Central memory CD4-positive, alpha-beta T cell (primary cell): ENCODE measurements at places on chromosomes 1 and 21.
A peak's percentile ranks its signal among the peaks of the same experiment; 100 is the strongest.

GRCh38 chr1:158353303-158354075 lies at the start of gene CD1E:
Gene CD1E (plus strand): TSS chr1:158353894. CDS start chr1:158353989, 95 bp downstream.
- no peak for DNase-seq

GRCh38 chr1:167092653-167093052 lies 1.2 kb upstream of the STYXL2 start:
- no peak for DNase-seq

- DNase-seq, result no peak
These were observed 44.6 kb downstream of the WASF2 start for GRCh38 chr1:27445177-27445936.

DNA sequence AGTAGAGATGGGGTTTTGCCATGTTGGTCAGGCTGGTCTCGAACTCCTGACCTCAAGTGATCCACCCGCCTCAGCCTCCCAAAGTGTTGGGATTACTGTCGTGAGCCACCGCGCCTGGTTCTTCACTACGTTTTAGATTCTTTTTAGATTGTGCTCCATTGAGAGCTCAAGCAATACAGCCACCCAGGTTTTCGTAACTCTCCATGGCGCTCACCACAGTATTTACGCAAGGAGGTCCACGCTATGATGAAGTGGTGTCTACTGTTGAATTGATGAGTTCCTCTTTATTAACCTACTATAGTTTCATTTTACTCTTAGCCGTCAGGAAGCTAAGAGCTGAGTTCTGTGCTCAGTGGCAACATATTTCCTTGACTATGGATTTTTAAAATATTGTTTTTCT lies 1.8 kb upstream of the KIF1B start:
- no peak for DNase-seq

DNA sequence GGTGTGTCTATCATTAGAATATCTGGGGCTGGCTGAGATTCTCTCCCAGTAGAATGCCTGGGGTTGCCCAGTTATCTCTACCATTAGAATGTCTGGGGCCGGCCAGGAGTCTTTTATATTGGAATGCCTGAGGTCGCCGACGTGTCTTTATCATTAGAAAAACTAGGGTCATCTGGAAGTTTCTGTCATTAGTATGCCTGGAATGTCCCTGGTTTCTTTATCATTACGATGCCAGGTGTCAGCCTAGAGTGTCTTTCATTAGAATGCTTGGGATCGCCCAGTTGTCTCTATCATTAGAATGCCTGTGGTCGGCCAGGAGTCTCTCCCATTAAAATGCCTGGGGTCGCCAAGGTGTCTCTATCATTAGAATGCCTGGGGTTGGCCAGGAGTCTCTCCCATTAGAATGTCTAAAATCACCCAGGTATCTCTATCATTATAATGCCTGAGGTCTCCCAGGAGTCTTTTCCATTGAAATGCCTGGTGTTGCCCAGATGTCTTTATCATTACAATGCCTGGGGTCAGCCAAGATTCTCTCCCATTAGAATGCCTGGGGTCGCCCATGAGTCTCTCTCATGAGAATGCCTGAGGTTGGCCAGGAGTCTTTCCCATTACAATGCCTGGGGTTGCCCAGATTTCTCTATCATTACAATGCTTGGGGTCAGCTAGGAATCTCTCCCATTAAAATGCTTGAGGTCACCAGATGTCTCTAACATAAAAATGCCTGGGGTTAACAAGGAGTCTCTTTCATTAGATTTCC lies 53.2 kb downstream of the RNF187 start:
- DNase-seq, result no peak

- DNase-seq, result no peak
These were observed at the start of gene RGS18 for GRCh38 chr1:192158181-192158580. Gene RGS18 (plus strand): TSS chr1:192158462. CDS start chr1:192158638, 176 bp downstream.

DNA sequence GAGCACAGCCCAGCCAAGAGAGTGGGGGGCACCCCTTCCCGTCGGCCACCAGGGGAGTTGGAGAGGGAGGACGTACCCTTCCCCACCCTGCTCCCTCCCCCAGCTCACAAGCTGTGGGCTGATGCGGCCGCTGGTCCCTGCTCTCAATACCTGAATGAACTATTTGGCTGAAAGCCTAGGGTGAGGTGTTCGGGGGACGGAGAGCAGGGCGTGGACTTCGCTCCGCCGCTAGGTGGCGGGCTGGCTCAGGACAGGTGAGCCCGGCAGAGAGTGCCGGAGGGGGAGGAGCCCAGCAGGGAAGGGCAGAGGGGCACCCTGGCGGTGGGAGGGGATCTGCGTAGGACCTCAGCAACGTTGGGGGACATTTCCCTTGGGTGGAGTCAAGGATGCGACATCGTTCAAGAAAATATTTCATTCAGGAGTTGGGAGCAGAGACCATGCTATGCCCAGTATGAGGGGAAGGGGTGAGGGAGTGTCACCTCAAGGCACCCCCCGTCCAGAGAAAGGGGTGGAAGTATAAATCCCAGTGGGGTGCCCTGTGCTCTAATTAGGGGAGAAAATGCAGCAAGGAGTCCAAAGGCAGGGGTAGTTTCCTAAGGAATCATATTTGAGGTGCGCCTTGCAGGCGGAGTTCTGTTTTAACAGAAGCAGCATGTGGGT lies 12.0 kb upstream of the RHBG start:
- peak; percentile 49 for DNase-seq

GRCh38 chr1:92791487-92792066 lies 6.7 kb upstream of the EVI5 start:
- DNase-seq, result no peak

DNA sequence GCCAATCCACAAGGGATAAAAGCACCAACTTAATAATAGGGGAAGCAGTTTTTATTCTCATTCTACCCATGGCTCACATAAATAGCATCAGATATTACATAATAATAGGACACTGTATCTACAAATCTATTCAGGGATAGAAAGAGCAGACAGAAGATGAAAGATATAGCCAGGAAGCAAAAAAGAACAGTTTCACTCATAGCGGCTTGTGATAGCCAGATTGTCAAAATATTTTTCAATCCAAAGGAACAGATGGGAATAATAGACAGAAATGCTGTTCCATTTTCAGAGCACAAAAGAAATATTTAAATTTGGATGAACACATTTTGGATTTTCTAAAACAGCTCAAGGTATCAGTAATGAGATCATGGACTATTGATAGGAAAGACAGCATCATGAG lies 232.5 kb upstream of the GREM2 start:
- DNase-seq, result no peak

DNA sequence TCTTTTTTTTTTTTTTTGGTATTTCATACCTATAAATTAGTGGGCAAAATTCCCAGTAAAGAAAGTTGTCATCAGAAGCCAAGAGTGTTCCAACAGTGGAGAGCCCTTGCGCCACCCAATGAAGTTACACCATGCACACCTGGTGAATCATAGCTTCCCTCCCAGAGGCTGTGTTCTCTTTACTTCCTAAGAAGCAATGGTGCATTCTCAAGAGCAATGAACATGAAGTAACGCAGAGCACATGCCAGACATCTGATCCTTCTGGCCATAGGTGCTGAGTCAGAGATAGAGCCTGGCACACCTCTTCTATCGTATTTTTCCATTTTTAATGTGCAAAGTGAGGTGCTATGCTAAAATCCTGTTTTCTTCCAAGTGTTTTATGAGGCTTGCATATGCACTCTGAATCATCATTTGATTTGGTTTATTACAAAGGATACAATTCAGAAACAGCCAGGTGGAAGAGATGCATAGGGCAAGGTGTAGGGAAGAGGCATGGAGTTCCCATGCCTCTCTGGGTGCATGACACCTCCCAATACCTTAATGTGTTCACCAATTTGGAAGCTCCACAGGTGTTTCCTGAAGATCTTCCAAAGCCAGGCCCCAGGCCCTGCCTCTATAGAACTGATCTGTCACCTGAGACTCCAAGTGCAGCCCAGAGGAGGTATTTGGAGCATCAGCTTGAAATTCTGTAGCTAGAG lies 408.0 kb downstream of the SIPA1L2 start:
- DNase-seq, result no peak

- DNase-seq, result no peak
These were observed 368.8 kb upstream of the ADGRL4 start for GRCh38 chr1:79375352-79375751.

DNA sequence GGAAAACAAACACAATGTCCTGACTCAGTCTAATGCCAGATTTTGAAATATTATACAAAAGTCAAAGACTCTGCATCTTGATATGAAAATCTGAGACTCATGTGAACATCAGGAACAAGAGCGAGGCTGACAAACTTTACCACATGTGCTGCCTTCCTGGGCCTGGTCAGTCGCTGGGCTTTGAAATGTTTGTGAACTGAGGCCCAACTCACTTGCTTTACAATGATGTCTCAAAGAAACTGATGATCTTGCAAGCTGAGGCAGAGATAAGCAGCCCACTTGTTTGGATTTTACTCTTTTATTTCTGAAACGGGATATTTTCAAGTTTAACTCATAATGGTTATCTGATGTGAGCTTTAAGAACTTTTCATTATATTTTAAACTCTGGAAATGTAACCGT lies 2.1 kb downstream of the BCAR3 start:
- DNase-seq, result no peak

GRCh38 chr1:80656014-80656636 lies 1144.6 kb upstream of the ADGRL2 start:
- no peak for DNase-seq

DNA sequence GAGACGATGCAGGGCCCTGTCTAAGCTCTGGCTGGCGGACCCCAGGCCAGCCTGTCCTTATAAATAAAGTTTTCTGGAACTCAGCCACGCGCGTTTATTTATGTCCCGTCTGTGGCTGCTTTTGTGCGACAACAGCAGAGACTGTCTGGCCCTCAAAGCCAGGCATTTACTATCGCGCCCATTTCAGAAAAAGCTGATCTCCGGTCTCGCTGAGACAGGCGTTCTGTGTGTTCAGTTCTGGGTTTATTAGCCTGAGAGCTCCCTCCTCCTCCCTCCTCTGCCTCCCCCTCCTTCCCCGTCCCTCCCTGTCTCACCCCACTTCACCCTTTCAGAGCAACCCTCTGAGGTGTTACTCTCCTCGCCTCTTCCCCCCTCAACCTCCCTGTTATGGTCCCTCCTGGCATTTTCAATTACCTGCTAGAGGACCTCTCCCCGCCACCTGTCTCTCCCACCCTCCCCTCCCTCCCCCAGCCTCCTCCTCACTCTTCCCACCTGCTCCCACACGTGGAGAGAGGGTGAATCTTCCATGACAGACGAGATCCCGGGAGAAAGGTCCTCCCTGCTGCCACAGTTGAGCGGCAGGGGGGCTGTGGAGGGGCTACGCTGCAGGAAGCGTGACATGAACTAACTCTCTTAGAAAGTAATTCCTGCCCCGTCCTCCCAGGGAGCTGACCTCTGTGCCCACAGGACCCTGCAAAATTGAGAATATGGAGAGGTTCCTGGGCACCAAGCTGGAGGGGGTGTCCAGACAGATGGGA lies 59.9 kb downstream of the SPSB1 start:
- DNase-seq, result no peak

DNA sequence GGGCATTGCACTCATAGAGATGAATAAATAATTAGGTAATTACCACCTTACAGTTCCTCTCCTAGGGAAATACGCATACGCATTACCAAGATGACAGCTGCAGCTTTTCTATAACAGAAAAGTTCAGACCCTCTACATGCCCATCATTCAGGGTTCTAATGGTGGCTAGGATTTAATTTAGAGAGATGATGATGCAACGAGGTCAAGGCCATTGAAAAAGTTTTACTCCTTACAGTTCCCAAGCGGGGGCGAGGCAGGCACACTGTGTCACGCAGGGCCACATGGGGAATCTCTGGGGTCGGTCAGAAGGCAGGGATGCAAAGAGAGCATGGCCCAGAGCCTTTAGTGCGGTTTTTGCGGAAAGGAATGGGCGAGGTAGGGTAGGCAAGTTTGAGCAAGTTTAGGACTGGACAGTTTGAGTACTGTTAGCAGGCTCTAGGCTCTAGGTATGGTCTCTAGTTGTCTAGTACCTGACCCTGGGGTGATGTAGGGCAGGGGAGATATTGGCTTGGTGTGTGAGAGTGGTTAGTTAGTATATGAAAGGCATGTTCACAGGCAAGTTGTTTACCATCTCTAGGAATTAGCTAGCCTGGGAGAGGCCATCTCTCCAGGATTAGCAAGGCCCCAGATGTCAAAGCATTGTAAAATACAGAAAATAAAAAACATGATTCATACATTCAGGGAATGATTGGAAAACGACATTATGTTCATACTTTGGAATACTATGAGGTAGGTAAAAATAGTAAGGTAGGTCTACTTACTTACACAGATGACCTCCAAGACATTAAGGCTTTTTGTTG lies 29.6 kb upstream of the ID3 start:
- no peak for DNase-seq

DNA sequence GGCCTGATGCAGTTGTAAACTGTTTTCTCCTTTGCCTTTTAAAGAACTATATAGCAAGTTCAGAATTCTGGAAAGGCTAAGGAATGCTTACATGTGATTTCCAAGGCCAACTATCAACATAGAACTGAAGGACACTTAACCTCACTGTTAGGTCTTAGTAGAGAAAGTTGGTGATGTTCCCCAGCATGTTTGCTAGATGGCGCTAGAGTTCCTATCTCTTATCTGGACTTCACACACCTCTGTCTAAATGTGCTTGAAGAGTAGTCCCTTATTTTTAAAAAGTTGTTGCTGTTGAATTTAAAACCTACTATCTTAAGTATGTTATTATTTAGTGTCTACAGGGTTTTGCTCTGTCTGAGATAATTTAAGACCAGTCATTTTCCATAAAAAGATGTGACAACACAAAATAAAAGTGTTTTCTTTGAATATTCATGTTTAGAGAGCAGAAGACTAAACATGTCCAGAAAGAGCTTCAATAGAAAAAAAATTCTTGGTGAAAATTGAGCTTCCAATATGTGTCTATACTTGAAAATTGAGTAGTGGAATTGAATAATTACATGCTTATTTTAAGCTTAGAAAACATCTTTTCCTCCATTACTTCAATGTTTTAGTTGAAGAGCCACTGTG lies 237.3 kb downstream of the S1PR1 start:
- no peak for DNase-seq

GRCh38 chr1:189524501-189524900 lies 953.2 kb downstream of the BRINP3 start:
- DNase-seq, result no peak

- no peak for DNase-seq
These were observed at the start of gene HSPB7 for GRCh38 chr1:16017461-16018303. Gene HSPB7 (minus strand): TSS chr1:16018043. CDS start chr1:16017963, 80 bp downstream.

DNA sequence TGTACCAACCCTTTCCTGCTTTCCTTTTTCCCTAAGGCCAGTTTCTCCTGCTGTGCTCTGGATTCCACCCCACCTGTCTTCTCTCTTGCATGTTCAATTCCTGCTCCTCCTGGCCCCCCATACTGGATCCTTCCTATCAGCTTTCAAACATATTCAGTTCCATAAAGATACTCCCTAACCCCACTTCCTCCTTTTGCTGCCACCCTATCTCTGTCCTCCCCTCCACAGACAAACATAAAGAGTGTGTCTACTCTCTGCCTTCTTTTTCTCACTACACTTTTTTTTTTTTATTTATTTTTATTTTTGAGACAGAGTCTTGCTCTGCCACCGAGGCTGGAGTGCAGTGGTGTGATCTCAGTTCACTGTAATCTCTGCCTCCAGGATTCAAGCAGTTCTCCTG lies 16.9 kb upstream of the RPF1 start:
- no peak for DNase-seq

GRCh38 chr21:42038826-42039425 lies 28.8 kb upstream of the ZBTB21 start:
- no peak for DNase-seq
